ENCODE measurements at places on chromosomes 13 and 19.

DNA sequence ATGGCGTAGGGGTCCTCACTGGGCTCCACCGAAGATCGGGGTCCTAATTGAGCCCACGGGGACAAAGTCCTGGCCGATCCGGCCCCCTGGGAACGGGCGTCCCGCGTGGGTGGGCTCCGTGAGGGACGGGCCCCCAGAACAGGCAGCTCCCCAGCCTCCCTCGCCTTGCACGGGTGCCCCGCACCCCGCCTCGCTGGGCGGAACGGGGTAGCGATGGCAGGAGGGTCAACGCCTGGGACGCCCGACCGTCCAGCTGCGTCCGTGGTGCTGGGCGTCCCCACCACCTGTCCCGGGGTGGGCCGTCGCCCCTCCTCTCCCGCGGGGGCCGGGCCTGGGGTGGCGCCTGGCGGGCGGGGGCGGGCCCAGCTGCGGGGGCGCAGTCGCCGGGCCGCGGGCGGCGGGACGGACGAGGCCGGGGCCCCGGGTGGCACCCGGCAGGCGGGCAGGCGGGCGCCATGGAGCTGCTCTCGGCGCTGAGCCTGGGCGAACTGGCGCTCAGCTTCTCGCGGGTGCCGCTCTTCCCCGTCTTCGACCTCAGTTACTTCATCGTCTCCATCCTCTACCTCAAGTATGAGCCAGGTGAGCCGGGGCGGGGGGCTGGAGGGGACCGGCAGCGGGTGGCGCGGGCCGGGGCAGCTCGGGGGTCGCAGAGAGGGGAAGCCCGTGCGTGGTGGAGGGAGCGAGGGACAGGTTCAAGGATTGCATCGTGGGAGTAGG is at the start of gene TMEM38A:
TSS of gene TMEM38A (plus strand) at position 377 of the 717 bp plus-strand sequence. CDS start at position 456, 79 bp downstream.
- no peak for DNase-seq

GRCh38 chr13:94327318-94327717 is 152.2 kb downstream of the DCT start:
- DNase-seq: peak; percentile 47

DNA sequence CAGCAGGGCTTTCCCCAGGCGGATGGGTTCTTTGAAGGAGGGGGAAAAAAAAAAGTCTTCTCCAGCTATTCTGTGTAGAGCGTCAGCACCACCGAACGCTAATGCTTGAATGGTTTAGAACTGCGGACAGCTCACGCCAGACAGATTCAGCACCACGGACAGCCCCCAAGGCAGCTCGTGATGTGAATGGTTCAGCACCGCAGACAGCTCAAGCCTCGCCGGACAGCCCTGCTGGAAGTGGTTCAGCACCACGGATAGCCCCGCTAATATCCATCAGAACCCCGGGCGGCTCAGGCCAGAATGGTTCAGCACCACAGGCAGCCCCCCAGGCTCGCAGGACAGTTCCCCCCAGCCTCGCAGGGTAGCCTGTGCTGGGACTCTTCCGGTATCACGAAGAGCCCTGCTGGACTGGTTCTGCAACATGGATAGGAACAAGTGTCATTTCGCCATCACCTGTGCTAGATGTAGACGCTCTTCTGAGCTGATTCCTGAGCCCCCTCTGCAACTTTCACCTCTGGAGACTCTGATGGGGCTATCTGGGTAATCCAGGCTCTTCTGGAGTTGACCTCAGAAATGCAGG is 4.9 kb upstream of the SMIM17 start:
- peak; percentile 70 for DNase-seq

DNA sequence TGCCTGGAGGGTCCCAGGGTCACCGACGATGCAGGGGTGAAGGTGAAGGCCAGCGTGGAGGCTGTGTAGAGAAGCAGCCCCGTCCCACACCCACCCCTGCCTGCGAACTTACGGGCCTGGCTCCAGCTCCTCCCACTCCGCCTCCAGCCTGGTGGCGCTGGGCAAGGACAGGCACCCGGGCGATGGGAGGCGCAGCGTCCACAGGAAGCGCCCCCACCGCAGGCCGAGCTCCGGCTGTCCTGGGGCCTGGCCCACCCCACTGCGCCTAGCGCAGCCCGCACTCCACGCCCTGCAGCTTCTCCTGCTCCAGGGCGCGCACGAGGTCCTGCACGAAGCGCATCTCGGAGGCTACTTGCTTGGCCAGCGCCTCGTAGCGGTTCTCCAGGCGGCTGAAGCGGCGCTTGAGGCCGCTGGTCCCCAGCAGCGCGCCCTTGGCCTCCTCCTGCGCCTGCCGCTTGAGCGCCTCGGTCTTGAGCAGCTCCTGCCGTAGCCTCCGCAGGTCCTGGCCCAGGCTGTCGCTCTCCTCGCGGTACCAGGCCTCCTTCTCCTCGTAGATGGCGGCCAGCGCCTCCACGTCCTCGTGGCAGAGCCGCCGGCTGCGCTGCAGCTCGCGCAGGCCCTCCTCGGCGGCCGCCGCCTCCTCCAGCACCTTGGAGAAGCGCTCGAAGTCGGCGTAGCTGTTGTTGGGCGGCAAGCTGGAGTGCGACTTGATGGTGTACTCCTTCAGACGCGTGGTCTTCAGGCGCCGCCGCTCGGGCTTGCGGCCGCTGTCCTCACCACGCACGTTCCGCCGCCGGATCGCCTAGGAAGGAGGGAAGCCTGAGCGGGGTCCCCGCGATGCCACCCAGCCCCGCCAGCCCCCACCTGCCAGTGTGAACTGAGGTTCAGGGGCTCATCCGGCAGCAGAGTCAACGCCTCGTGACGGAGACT is 11.8 kb downstream of the DAPK3 start:
- DNase-seq: no peak

GRCh38 chr13:43377149-43377548 is 353.8 kb downstream of the DNAJC15 start:
- DNase-seq: no peak

DNA sequence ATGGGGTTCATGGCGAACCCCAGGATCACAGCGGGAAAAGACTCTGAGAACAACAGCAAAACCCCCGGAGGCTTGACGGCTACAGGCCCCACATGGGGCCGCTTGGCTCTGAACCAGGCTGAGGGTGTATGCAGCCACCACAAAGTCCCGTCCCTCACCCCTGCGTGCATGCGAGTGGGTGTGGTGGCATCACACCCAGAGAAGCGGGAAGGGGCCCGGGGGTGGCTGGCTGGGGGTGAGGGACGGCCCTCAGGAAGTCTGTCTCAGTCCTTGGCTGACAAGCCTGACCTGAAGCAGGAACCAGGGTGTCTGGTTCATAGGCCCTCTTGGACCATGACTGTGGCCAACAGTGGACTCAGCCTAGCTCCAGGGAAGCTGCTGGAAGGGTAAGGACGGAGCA is 34.2 kb downstream of the CEBPG start:
- DNase-seq: no peak

DNA sequence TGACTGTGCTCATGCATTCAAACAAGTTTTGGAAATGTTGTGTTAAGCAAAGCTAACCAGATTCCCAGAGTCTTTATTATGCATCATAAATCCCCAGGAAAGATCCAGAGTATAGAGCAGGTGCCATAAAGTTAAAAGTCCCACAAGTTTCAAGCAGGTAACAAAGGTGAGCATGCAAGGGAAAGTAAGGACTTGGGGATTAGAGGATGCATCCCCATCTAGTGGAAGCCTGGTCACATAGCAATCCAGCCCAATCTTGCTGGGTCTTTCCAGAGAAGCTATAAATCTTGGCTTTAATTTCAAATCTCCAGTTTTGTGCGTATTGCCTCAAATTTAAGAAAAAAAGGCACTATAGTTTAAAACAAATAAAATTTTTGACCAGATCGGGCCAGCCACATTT is 72.7 kb downstream of the ZNF254 start:
- no peak for DNase-seq

DNA sequence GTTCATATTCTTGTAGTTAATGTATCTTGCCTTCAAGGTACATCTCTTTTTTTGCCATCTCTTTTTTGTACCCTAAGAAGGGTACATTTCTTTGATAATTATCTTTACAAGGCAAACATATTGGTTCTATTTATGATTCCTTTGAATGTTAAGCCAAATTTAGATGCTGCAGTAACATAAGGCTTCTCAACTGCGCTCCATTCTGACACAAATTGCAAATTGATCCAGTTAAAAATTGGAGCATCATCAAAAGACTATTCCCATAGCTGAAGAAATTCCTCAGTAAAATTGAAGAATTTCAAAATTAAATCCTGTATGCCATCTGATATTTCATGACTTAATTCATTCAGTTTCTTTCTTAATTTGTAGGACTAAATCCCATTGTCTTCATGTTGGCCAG is 2.7 kb upstream of the ZNF780A start:
- no peak for DNase-seq

DNA sequence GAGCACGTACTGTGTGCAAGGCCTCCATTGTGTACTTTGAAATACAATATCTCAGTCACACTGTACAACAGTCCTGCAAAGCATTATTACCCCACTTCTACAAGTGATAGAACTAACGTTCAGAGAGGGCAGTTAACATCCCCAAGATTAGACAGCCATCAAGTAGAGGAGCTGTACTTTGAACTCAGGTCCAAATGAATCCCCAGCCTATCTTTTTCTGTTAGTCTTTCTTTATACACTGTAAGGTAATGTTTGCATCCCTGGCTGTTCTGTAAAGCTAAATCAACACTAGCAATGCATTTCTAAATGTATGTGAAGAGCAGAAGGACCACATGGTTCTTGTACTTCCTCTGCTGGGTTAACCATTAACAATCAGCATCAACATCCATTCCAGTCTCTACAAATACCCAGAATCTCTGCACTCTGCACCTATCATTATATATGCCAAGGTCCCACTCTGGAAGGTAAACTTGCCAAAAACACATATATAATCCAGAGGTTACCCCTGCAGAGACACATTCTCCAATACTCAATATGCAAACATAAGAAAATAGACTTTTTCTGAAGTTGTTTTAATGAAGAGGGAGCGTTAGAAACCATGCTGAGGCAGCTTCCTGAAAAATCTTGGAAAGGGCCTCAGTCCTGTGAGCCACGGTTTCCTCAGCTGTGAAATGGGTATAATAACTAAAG is 182.3 kb downstream of the MZT1 start:
- no peak for DNase-seq

DNA sequence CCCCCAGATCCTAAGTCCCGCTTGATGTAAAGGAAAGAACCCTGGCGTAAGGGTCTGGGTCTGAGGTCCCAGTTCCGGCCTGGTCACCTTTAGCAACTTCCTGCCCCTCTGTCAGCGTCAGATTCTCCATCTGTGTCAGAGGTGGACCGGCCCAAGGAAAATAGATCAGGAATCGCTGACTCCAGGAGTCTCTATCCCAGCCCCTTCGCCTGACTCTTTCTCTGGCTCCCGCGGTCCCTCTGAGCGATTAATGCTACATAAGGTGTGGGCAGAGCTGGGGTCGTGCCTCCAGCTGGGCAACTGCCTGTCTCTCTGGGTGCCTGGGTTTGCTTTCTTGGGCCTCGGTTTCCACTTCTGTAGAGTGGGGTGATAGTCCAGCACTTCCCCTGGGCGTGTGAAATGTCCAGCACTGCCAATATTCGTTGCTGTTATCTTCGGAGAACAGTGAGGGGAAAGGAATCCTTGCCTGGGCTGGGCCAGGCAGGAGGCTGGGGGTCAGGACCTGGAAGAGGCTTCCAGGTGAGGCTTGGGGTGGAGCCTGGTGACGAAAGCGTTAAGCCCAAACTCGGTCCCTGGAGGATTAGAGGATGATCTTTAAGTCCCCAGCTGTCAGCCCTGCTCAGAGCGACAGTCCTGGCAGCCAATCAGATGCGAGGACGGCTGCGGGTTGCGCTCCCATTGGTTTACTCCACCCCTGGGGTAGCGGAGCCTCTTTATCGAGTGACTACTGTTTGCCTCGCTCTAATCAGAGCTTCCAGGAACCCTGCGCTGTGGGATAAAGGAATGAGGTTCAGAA is 767 bp downstream of the ABCA7 start:
- DNase-seq: peak; percentile 95

GRCh38 chr19:40486017-40486416 is 19.2 kb downstream of the SPTBN4 start:
- no peak for DNase-seq

DNA sequence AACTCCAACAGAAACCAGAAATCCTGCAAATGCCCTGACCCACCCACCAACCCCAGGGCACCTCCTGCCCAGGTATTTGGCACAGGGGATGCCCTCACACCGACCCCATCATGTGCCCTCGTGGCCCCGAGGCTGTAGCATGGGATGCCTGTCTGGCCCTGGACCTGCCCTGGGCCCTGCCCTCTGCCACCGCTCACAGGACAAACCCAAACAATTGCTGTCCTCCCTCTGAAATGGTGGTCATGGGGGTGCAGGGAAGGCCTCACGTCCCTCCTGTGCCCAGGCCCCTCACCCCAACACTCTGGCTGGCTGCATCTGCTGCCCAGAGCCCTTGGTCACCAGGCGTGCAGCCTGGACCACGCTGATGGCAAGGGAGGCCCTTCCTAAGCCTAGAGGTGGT is 2.1 kb upstream of the ZNF181 start:
- no peak for DNase-seq

DNA sequence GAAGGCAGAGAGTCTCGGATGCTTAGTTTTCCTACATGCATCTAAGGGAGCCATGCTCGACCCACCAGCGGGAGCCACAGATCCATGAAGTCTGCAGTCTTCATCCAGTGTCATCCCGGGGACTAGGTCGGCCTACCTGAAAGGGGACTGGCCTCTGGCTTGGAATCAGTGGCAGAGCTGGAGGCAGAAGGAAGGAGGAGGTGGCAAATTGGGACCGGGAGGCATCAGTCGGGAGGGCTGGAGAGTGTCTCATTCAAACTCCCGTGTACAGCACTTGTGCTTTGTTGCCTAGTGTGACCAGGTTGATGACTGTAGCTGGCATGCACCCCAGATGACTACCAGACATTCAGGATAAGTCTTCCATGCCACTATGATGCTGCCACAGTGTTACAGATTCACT is 26.5 kb upstream of the ZNF536 start:
- no peak for DNase-seq

GRCh38 chr19:53867225-53868090 is at the start of gene MYADM:
MYADM (plus strand) TSS chr19:53867883; CDS start chr19:53873530, 5,647 bp downstream.
- peak; percentile 99 for DNase-seq

- no peak for DNase-seq
Measured at GRCh38 chr19:54462047-54462654, 1.4 kb downstream of the LENG9 start.

DNA sequence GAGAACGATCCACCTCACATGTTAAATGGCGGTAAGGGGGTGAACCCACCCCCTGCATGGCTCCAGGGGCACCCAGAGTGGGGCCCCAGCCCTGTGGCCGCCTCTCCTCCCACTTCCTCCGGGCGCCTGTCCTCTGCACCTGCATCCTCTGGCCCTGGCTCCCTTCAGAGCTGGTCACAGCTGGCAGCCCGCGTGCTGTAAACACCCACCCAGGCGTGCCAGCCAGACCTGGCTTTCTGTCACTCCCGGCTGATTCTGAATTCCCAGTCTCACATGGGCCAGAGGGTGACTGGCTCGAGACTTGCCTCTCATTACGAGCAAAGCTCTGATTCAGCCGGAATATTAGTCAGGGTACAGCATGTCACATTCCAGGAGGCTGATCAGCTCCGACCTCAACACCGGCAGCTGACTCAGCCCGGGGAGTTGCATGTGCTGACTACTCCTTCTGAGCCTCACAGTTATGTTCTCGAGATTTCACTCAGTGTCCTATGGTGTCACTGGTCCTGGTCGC is 75.1 kb downstream of the GNG7 start:
- peak; percentile 97 for DNase-seq

GRCh38 chr13:94968040-94968756 is 255.9 kb upstream of the SOX21 start:
- DNase-seq: peak; percentile 2
